Caki2 (cell line): ENCODE measurements at places on chromosomes 6 and 20. TPM values are rescaled to one million over a fixed set of nuclear protein-coding genes. Genes with fewer than 3 reads are reported as not detected.

GRCh38 chr6:117128052-117128451 is 137.3 kb upstream of the VGLL2 start:
- no peak for DNase-seq

DNA sequence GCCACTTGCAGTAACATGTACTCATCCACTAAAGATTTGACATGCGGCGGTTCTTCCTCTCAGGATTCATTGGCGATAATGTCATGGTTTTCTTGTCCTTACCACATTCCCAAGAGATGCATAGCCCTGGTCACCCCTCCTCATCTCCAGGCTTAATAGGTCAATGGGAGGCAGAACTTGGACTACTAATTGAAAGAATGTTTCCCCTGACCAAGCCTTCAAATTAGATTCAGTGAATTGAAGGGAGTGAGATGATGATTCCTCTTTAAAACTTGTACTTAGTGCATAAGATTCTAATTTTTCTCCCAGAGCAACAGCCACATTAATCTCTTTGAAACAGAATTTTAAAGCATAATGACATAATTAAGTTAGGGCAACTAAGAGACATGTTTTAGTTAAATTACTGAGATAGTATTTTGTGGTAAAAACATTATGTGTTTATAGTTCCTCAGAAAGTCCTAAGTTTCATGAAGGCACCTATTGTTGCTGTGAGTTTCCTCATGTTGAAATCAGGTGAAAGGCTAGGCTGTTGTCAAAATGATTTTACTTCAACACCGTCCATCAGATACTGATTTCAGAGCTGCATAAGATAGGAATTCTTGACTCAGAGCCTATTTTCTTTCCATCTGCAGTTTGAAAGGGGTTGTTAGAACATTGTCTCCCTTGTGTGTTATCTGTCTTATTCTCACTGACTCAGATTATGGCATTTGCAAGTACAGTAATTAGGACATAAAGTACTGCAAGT is 48.5 kb downstream of the STK4 start:
- DNase-seq, result no peak

- no peak for DNase-seq
Measured at GRCh38 chr6:125270380-125270779, 31.4 kb downstream of the HDDC2 start.

TRIM38 gene
- total RNA-seq, result 5.8 and 6.7 TPM in 2 replicates

BMP2 gene
- total RNA-seq, result 2.6 and 4.3 TPM in 2 replicates

GRCh38 chr6:43669922-43670622 is 17.5 kb downstream of the MRPS18A start:
- DNase-seq, result peak; percentile 39

RBPJL gene
- not detected in 2 replicates for total RNA-seq

GSTA1 gene
- total RNA-seq, result not detected in 2 replicates

GRCh38 chr6:160457823-160458222 is 109.6 kb downstream of the SLC22A3 start:
- DNase-seq, result no peak

GRCh38 chr20:18056174-18057100 is 1.3 kb downstream of the OVOL2 start:
- DNase-seq, result no peak

MACROD2 gene
- total RNA-seq, result 0.26 and 3.4 TPM in 2 replicates

GPR6 gene
- not detected in 2 replicates for total RNA-seq
